ENCODE measurements at places on chromosomes 16 and 17.
A peak's percentile ranks its signal among the peaks of the same experiment; 100 is the strongest.

DNA sequence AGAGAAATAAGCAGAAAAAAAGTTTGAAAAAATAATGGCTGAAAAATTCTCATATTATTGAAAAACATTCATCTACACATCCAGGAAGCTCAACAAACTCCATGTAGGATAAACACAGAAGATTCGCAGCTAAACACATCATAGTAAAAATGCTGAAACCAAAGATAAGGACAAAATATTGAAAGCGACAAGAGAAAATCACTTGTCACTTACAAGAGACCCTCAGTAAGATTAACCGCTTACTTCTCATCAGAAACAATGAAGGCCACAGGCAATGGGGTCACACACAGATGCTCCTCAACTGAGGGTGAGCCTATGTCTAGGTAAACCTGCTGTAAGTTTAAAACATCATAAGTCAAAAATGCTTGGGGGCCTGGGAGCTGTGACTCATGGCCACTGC lies 38.1 kb upstream of the METRNL start:
- DNase-seq, result no peak

DNA sequence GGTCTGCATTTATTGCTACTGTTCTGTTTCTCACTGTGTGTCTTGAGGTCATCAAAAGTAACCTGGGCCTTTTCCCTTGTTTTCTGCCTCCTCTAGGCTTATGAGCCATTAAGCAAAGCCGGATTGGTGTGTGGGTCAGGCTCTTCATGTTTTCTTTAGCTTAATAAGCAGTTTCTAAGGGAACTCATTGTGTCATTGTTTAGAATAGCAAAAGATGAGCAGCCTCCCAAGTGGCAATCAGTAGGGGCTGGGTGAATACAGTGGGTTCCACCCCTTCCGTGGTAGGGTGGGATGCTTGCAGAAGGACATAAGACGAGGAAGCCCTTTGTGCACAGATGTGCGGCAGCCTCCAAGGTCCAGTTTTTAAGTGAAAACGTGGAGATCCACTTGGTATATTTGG lies 34.5 kb downstream of the ABCC1 start:
- no peak for DNase-seq

GRCh38 chr16:57299009-57299718 lies 14.7 kb upstream of the PLLP start:
- no peak for DNase-seq

- DNase-seq, result no peak
These were observed 210.4 kb downstream of the CA10 start for GRCh38 chr17:51948128-51948527.

- DNase-seq, result no peak
These were observed 77.4 kb downstream of the BPTF start for GRCh38 chr17:67902511-67903231.

- DNase-seq, result no peak
These were observed 2.0 kb downstream of the C16orf86 start for GRCh38 chr16:67668495-67669157.

DNA sequence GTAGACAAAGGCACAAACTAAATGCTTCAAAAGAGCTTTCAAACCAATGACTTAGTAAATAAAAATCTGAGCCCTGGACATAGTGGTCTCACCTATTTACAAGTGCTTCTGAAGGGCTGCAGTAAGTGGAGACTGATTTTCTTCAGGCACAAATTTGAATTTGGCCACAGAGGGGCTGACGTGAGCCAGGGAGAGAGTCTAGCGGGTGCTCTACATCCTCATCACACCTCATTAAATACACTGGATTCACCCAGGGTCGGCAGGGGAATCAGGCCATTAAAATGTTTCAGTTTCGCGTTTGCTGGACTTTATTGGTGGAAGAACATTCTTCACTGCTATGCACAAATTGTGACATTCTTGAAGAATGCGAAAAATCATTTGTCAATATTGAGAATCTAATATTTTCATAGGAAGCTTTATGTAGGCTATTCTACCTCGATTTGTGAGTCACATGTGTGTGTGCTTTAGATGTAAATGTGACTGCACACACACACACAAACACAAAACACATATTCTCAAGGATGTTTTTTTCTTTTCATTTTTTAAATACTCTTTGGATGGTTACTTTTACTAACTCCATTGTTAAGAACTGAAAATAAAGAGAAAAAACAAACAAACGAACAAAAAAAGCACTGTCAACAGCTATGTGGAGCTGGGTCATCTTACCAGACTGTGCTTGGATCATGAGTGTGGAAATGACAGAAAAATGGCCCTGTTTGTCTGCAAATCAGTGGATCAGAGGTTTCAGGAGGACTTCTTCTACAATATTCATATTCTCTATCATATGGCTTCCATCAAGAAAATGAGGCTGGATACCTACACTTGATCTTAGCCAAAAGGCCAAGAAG lies 58.9 kb downstream of the CDH11 start:
- no peak for DNase-seq

DNA sequence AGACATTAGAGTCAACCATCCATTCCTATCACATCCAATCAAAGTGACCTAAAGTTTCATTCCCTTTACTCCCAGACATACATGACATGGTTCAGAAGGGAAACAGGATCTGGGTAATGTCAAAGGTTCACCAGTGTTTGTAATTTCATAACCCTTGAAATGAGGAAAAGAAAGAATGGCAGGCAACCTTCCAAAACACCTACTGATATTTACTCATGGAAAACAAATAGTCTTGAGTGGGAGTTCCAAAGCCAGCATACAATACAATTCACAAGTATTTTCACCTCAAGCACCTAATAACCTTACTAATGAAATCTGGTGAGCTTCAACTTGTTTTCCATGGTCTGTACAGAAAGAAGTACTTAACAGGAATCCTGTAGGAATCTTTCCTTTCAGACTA lies 72.5 kb upstream of the AXIN2 start:
- no peak for DNase-seq

DNA sequence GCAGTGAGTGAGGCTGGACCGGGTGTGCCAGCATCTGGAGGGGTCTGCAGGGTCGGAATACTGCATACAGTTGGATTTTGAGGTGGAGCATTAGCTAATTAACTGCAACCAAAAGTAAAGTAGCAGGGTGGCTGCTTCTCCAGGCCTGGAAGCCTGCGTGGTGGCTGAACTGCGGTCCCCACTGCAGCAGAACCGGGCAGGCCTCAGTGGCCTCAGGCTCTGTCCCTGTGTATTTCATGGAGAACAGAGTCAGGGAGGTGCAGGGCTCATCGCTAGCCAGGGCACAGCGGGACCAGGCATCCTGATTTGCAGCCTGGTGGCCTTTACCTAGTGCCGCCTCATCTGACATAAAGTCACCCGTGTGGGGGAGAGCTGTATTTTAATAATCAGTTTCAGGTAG lies 131.9 kb downstream of the RPTOR start:
- DNase-seq, result no peak

- no peak for DNase-seq
These were observed 382.6 kb upstream of the GOT2 start for GRCh38 chr16:59116744-59117143.

- DNase-seq, result no peak
These were observed 32.9 kb downstream of the ATAD5 start for GRCh38 chr17:30864636-30865035.

- DNase-seq, result no peak
These were observed 103.0 kb downstream of the CYLD start for GRCh38 chr16:50844840-50845239.

DNA sequence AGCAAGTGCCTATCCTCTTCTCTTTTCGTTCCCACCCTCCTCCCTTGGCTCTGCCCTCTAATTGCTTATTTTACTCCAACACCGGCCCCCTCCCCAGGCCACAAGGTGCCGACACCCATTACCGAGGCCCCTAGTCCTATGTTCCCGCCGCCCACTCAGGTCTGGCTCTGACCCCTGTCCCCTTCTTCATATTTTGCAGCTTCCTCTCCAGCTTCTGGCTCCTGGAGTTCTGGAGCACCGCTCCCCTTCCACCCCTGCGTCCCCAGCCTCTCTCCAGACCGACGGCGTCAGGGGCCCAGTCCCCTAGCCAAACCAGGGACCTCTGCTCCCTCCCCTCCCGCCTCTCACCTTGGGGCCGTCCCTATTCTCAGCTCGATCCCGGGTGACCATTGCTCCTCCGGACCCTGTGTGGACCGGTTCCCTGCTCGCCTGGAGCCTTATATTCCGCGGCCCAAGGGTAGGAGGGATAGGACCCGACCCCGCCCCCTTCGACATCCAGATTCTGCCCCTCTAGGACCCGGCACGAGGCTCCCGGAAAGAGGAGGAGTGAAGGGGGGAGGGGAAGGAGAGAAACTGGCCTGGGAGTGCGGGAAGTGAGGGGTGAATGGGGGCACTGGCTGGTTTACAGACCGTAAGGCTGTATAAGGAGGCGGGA lies at the start of gene HES7:
Gene HES7, minus strand, starts transcription at position 412 of the 655 bp plus-strand sequence. Its CDS starts 22 bp downstream, at position 390.
- DNase-seq, result no peak

DNA sequence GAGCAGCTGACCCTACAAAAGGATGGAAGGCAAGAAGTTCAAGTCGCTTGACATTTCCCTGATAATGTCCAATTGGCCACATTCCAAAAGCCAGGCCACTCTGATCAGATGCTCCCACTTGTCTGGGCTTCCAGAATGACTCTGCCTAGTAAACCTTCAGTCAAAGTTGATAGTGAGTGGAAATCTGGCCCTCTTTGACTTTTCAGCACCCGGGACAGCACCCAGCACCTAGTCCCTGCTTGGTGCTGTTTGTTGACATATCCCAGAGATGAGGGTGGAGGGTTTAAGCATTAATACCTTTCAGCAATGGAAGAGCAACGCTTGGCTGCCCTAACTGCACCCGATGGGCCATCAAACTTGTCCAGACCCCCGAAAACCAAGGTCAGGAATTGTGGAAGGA lies 131.3 kb downstream of the AIPL1 start:
- no peak for DNase-seq

- DNase-seq, result peak; percentile 66
These were observed 174.8 kb downstream of the PRKCB start for GRCh38 chr16:24010440-24011089.

DNA sequence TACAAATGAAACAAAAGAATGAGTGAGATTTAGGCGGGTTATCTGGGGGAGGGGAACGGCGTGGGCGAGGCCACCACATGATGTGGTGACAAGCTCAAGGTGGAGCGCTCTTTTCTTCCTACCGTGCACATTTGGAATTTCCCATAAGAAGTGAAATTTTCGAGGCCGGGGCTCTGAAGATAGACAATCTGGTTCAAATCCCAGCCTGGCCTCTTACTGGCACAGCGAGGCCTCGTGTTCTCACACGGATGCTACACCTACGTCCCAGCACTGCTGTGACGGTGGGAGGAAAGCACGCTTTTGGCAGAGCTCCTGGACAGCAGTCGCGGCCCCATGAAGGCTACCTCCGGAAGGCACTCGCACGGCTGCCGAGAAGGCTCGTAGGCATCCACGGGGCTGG lies 25.2 kb downstream of the ZDHHC7 start:
- DNase-seq, result no peak

DNA sequence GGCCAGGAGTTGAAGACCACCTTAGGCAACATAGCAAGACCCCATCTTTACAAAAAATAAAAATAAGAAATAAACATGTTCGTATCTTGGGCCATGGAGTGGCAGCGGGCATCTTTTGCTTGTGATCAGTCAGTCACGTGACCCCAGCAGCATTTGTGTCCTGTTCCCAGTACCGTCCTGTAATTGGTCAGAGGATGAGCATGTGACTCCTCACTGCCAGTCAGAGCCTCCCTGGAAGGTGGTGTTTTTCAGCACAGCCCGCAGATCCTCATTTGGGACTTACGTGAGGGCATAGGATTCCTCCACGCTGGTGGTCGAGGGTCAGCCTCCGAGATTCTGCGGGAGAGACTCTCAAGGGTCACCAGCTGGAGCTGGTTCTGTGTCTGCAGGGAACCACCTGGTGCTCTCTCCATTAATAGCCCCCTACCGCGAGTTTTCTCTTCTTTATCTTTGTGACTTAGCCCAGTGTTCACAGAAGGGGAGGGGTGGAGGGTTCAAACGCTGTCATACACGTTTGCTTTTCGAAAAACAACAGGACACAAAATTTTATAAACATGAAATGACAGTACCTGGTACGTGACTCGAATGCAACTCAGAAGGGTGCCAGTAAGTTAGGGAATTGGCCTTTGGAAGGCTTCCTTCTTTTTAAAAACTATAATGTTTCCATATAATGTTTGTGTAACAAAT lies 17.2 kb downstream of the MRC2 start:
- no peak for DNase-seq

GRCh38 chr17:15185625-15185991 lies 79.5 kb downstream of the PMP22 start:
- no peak for DNase-seq

DNA sequence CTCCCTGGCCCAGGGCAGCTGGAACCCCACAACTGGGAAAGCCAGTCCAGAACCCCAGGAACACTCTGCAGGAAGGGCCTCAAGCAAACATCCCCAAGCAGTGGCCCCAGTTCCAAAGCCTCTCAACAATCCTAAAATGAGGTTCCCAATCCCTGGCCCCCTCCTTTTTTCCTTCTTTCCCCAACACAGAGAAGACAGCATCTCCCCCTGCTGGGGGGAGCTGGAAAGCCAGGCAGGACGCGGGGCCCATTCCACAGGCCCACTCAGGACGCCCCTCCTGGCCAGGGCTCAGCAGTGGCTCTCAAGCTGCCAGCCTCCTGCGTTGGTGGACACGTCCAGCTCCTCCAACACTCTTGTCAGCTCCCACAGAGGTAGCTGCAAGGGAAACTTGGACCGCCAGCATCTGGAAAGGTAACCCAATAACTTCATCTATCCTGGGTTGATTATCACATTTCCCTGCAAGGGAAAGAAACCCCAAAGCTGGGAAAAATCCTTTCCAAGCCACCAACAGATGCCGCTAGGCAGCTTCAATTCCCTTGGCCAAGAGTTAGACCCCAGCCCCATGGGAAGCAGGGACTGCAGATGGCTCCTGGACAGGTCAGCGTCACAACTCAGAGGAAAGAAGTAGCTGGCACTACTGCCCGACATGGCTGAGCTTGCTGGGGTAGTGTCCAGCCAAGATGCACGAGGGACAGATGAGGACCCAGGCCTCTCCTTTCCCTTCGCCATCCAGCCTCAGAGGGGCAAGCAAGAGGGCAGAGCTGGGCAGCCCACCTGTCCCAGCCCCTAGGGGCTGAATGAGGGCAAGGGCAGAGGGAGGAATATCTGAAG lies 7.6 kb downstream of the HDAC5 start:
- DNase-seq, result no peak

DNA sequence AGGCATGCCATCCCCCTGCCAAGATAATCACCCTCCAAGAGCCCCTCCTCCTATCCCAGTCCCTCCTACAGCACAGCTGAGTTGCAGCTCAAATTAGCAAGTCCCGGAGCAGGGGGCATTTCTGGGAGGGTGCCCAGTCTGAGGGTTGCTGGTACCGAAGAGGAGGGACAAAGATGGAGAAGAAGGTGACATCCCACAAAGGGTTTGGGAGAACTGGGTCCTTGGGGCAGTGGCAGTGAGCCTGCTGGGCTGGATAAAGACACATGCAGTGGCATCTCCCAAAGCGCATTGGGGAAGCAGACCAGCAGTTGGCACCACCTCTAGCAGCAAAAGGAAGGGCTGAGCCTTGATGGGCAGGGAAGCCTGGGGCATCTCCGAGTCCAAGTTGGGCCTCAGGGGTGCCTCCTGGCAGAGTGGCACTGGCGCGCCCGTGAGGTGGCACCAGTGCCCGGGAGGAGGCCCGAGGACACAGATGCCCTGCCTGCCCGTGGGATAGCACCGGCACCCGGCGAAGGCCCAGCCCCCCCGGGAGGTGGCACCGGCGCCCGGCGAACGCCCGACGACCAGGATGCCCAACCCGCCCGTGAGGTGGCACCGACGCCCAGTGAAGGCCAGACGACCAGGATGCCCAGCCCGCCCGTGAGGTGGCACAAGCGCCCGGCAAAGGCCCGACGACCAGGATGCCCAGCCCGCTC lies 622 bp downstream of the TOM1L2 start:
- peak; percentile 6 for DNase-seq

All from activated CD8-positive, alpha-beta memory T cell treated with anti-CD3 and anti-CD28 coated beads for 1 hour (primary cell).